GM13977 (cell line): ENCODE measurements at places on chromosomes 13 and 19.

DNA sequence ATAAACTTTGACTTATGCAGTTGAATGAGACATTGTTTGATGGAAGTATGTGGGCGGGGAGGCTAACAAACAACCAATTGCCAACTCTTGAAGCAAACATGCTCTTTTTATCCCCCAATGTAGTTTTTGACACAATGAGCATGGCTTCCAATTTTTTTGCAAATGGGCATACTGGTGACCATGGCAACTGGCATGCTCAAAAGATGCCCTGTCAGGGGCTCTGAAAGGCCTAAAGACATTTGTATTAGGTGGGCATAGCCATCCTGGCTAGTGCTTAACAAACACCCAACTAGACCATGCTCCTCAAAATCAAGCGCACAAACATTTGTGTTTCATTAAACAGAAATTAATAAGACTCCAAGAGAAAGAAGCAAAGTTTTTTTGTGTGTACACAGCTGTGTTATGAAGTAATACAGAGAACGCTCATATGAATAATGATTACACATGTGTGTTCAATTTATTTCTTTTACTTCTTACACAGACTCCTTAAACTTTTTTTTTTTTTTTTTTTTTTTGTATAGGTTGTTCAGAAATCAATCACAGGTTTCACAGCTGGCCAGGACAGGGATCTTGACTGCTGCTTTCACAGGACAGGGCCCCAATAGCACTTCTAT lies 95.6 kb downstream of the DLEU7 start:
- DNase-seq, result no peak

GRCh38 chr19:50590191-50590590 lies 22.0 kb upstream of the LRRC4B start:
- DNase-seq, result no peak

DNA sequence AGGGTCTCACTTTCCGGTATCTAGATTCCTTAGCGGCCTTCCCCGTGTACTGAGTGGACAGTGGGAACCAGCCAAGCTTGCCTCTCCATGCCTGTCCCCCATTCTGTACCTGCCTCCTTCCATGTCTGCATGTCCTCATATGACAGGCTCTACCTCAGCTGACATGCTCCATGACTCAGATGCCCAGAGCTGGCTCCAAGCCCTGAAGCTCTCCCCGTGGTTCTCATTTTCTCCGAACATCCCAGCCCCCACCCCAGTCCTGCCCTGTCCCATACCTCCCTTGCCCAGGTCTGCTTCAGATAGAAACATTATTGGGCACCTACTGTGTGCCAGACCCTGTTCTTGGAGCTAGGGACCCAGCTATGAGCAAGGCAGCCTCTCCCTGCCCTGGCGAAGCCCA lies 17.1 kb upstream of the SHFL start:
- no peak for DNase-seq

- DNase-seq, result peak; percentile 54
Measured at GRCh38 chr19:9586764-9587163, 2.5 kb upstream of the ZNF121 start.

GRCh38 chr19:46378268-46378667 lies 31.4 kb downstream of the PPP5C start:
- DNase-seq, result no peak

DNA sequence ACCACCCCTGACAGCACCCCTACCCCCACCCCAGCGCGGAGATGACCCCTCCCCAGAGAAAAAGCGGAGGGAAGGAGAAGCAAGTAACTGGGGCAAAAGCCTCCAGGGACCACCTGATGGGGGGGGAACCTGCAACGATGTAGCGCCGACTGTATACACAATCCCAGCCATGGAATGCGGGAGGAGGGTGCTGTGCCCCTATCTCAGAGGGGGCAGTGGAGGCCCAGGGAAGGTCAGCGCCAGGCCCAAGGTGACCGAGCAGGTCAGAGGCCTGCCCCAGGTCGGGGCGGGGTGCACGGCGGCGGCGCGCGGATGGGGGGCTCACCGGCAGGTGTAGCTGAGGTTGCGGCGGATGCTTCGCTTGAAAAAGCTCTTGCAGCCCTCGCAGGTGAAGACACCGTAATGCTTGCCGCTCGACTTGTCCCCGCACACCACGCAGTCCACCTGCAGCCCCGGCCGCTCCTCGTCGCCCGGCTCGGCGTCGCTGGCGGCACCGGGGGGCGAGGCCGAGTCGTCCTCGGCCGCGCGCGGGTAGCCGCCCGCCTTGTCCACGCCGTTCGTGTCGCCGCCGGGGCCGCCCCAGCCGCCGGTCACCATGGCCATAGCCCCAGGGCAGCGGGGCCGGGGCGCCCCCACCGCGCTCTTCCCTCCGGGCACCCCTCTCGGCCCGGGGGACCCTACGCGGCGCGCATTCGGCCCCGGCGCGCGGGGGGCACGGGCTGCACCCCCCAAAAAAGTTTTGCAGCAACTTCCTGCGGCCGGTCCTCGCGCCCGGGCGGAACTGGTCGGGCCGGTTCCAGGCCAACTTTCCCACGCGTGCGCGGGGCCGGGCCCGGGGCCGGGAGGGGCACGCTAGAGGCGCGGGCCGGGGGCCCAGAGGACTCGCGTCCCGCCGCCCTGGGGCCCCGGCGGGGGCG lies 843 bp downstream of the NR2F6 start:
- peak; percentile 63 for DNase-seq

- peak; percentile 23 for DNase-seq
Measured at GRCh38 chr19:7475665-7476064, 13.2 kb downstream of the PEX11G start.

DNA sequence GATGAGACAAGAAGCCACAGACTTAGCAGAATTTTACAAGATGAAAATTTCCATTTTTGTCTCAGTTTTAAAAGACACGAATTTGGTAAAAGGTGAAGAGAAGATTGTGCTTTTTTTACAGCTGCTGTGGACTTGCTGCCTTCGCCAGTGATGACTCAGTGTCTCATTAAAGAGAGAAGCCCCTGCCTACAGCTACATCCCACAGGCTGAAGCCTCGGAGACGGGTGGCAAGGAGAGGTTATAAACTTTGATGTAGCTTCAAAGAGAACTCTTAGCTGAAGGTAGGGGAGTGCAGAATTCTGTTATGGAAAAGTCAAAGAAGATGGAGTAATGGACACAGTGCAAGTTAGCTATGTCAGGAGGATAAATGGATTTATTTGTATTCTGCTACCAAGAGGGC lies 683.4 kb upstream of the ARGLU1 start:
- DNase-seq, result no peak

DNA sequence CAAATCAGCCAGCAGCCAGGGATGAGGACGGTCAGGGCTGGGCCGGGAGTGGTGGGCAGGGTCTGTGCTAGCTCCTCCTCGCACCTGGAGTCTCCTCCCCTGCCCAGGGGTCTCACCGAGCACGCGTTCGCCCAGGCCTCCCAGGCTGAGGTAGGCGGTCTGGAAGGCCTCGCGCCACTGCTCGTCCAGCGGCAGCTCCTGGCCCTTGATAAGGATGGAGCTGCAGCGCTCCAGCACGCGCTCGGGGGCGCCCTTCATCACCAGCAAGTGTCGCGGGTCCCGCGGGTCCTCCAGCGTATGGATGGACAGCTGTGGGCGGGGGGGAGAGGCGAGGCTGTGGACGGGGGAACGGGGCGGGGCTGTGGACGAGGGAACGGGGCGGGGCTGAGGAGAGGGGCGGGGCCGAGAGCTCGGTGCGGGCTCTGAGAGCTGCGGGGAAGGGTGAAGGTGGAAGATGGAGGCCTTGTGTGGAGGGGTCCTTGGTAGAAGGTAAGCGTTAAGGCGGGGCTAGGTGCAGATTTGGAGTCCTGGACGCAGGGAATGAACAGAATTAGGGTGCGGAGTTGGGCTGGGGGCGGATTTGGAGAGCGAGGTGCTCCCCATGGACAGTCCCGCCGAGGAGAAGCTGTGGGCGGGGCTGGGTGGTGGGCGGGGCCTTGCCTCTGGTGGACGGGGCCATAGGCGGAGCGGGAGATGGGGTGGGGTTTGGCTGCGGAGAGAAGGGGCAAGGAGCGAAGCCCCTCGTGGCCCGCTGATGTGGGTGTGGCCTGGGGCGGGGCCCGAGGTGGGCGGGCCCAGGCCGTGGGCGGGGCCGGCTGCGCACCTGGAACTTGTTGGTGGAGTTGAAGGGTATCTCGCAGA lies 5.7 kb downstream of the ATP4A start:
- peak; percentile 77 for DNase-seq

- no peak for DNase-seq
Measured at GRCh38 chr19:18425515-18426415, 6.6 kb downstream of the SSBP4 start.

DNA sequence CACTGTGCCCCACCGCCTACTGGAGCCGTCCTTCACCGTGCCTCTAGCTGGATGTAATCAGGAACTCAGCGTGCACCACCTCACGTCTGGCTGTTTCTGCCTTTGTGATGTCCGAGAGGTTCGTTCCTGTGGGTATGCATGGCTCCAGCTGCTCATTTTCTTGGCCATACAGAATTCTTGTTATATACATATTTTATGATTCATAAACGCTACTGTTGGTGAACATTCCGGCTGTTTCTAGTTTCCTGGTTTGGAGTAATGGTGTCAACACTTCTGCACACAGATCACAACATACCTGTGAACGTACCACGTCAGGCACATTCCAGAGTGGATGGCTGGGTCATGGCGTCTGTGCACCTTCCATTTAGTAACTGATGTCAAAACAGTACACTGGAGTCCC lies 14.6 kb downstream of the DCUN1D2 start:
- no peak for DNase-seq

- no peak for DNase-seq
Measured at GRCh38 chr13:93235258-93236015, 8.8 kb downstream of the GPC6 start.

- DNase-seq, result no peak
Measured at GRCh38 chr13:102267191-102267590, 134.7 kb downstream of the FGF14 start.

GRCh38 chr19:44759083-44759804 lies 10.7 kb downstream of the BCL3 start:
- DNase-seq, result no peak

DNA sequence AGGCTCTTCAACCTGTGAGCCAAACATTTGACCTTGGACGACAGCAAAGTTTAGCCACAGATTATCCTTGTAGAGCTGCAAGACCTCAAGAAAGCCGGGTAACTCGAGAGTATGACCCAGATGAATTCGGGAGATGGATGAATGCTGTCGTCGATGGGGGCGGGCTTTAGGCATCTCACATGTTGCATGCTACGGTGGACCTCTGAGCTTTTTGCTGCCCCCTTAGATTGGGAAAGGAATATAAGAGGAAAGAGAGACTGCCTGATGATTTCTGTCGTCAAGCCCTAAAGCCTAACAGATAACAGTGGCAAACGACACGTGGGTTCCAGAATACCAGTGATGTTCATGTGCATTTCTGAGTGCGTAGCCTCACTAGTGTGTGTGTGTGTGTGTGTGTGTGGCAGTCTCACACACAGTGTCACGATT lies 730 bp upstream of the ABCC4 start:
- no peak for DNase-seq

DNA sequence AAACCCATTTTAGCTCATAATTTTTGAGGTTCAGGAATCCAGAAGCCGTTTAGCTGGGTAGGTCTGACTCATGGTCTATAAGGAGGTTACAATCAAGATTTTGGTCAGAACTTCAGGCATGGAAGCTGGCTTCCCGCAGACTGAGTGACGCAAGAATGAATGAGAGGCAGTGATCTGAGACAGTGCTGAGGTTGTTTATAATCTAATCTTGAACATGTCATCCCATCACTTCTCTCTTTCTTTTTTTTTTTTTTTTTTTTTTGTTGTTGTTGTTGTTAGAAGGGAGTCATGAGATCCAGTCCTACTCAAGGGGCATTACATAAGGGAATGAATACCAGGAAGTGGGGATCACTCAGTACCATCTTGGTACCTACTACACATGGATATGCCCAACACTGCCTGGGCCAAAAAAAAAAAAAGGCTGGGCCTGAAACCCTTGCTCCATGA lies 217.4 kb downstream of the DLEU7 start:
- DNase-seq, result no peak

DNA sequence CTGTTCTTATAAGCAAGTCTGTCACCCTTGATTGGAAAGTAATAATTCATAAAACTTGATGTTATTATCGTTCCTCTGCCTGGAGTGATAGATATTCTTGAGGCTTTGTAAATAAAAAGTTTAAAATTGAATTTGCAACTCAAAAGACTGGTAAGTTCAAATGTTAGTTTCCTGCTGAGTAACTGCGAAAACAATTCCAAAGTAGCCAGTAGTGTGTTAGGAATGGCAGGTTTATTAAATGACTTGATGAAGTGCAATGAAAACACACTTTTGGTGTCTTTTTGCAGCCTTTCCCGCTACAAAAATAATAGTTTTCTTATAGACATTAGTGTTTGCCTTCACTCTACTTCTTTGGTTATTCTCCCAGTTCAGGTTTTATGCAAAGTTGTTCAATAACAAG lies 299.3 kb downstream of the DLEU7 start:
- DNase-seq, result no peak

GRCh38 chr13:62251734-62252133 lies 836.1 kb upstream of the PCDH20 start:
- no peak for DNase-seq

DNA sequence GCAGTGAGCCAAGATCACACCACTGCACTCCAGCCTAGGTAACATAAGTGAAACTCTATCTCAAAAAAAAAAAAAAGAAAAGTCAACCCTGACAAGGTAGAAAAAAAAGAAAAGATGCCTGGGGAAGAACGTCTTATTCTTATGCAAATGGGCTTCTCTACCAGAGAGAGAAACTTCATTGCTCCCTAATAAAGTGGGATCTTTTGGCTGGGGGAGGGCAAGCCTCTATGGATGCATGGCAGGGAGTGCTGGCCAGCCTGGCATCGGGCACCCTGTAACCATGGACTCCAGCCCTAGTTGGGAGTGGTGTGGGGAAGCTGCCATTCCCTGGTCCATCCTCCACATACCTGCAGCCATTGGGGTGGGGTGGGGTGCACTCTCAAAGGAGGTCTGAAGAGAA lies 30.7 kb upstream of the ZNF728 start:
- DNase-seq, result no peak
